NCI-H187 treated with DMSO at 0.1 percent for 48 hours (cell line): ENCODE measurements at places on chromosomes 5 and 9.

- no peak for DNase-seq
Measured at GRCh38 chr9:8890695-8891094, 1091.1 kb upstream of the DMAC1 start.

DNA sequence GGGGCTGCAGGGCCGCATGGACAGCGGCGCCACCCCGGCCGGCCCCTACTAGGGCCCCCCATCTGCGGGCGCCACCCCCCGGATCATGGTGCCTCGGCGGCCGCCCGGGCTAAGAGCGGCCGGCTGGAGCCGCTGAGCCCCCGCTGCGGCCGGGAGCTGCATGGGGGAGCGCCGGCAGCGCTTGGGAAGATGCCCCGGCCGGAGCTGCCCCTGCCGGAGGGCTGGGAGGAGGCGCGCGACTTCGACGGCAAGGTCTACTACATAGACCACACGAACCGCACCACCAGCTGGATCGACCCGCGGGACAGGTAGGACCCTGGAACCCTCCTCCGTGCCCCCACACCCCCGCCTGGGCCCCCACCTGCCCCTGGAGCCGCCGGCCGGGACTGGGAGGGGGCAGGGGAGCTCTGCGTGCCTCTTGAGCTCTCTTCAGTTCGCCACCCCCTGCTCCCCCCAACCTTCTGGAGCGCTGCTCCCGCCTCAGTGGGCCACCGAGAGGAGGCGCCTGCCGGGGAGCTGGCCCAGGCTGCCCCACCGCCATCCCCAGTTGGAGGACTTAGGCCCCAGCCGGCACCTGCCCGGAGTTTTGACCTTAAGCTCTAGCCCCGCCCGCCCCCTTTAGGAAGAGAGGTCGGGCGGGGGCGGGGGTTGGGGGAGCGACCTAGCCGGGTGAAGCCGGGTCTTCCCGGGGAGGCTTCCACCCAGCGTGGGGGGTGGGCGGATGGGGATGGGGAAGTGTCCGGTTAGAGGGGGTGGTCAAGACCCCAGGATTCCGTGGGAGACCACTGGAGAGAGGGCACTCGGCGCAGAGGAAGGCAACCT, 730 bp downstream of the WWC1 start:
- DNase-seq: no peak

GRCh38 chr9:133875131-133875530, 117.0 kb downstream of the VAV2 start:
- no peak for DNase-seq

DNA sequence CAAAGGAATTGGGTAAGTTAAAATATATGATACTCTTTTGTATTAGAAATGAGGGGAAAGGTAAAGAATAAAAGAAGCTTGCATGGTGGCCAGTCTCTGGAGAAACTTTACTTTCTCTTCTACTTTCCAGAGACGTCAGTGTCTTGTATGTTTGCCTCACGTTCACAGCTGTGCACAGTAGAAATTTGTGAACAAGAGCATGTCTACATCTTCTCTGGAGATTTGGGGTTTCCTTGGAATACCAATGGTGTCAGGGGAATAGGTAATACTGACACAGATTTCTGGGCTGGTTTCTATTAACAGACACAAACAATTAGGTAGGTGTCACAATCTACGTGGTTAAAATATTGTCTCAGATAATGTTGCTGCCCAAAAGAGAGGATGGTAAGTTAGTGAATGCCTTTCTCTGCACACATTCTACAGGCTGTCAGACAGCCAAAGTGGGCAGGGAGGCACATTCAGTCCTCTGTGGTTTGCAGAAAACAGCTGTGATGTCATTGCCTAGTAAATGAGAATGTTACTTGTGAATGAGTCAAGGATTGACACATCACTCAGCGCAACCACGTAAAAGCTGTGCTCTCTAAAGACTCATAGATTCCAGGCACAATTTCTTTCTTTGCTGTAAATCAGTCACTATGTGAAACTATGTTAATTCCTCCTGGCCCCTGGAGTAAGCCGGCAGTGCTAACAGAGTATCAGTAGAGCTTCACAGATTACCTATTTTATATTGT, 397.1 kb downstream of the MAN2A1 start:
- no peak for DNase-seq

DNA sequence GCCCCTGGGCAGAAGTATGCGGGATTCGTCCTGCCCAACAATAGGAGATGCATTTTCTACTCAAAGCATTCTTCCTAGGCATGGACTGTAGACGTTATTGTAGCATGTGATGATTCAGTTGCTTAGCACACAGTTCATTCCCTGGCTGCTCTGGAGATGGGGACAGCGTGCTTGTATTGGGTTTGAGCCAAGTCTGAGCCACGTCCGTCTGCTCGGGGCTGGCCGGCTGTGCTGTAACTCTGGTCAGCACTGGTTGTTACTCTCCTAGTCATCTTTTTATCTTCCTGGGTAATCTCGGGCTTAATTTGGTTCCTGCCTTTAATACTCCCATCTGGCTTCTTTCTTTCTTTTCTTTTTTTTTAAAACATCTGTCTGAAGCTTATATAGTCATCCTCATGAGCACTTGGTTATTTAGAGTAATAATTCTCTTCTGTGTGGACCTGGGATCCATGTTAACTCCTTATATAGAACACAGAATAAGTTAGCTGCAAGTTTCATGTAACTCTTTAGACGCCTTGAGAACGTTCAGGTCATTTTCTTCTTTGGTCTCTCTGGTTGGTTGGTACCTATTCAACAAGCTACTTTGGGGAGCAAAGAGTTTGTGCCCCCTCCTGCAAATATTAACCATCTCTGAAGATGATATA, 118.8 kb upstream of the RPS23 start:
- DNase-seq: no peak

- no peak for DNase-seq
Measured at GRCh38 chr5:173395257-173395932, 67.2 kb upstream of the STC2 start.

- no peak for DNase-seq
Measured at GRCh38 chr5:1753490-1753889, 46.1 kb downstream of the MRPL36 start.

DNA sequence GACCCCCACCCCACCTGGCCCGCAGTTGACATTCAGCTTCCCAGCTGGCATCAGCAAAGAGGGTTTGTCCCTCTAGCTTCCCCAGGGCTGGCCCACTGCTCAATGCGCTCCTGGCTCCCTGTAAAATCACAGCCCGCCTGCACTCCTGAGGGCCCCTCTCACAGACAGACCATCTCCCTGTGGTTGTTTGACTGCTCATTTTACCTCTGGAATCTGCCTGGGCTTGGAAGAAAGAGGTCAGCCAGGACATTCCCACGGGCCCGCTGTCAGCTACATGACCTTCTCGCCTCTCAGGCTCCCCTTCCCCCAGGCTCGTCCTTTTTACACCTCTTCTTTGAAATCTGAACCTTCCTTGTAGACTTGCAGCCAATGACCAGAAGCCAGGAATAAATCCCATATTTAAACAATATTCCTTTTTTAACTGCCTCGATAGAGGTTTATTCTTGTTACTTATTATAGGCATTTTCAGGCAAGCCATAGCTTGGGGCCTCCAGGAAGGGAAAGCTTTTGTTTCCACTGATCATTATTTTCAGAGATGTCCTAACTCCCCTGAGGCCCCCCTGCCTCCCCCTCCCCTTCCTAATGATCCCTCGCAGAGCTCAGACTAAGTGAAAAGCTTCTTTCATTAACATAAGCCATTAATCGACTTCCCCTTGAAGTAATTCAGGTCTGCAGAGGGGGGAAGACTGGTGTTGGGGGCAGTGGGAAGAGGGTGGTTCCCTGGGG, 76.3 kb upstream of the IQGAP2 start:
- DNase-seq: no peak

GRCh38 chr5:75654693-75655295, 43.5 kb downstream of the ANKDD1B start:
- DNase-seq: no peak

- DNase-seq: no peak
Measured at GRCh38 chr5:148899993-148900392, 73.6 kb downstream of the ADRB2 start.

- DNase-seq: no peak
Measured at GRCh38 chr9:80885894-80886293, 803.5 kb downstream of the TLE1 start.

DNA sequence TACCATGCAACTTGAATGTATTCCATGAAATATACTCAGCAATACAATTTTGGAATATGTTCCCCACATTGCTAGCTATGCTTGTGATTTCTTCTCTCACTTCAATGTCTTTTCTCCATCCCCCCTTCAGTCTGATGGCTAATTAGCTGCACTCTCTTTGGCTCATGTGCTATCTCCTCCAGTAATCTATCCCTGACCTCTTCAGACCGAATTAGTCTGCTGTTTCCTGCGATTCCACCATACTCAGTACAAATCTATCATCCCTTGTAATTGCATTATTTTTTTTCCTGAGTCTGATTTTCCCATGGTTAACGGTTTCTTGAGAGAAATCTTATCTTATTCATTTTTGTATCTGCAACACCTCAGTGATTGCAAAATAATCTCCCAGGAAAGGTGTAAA, 360.7 kb upstream of the CDH10 start:
- DNase-seq: no peak

GRCh38 chr9:133700819-133701320, 37.3 kb downstream of the SARDH start:
- DNase-seq: no peak

- DNase-seq: no peak
Measured at GRCh38 chr9:75866273-75866871, 24.1 kb upstream of the PCSK5 start.

GRCh38 chr9:33443047-33443446, 4.3 kb downstream of the AQP3 start:
- no peak for DNase-seq

DNA sequence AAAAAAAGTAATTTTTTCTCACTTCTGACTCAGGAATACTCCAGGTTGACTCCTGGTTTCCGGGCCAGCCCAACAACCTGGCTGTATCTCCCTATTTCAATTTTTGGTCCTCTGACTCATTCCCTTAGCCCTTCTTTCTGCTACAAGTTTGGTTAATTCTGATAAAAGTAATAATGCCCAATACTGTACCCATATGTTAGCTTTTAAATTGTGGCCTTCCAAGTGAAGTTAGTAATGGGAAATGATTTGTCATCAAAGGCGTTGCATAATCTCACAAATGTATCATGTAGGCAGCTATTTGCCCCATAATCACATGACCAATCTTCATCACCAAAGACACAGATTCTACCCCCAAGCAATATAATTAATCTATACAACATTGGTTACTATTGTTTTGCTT, 31.1 kb upstream of the BNC2 start:
- no peak for DNase-seq

DNA sequence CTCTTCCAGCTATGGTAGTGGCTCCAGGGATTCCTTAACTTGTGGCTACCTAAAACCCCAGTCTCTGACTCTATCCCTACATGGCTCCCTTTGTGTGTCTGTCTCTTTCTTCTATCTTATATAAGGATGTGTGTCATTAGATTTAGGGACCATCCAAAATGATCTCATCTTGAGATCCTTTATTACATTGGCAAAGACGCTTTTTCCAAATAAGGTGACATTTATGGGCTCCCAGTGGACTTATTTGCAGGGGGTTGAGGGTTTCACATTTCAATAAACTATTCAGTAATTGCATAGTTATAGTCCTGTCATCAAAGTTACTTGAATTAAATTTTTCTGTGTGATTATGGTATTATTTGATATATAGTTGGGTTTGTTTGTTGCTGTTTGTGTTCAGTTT, 59.2 kb downstream of the NIPBL start:
- DNase-seq: no peak

DNA sequence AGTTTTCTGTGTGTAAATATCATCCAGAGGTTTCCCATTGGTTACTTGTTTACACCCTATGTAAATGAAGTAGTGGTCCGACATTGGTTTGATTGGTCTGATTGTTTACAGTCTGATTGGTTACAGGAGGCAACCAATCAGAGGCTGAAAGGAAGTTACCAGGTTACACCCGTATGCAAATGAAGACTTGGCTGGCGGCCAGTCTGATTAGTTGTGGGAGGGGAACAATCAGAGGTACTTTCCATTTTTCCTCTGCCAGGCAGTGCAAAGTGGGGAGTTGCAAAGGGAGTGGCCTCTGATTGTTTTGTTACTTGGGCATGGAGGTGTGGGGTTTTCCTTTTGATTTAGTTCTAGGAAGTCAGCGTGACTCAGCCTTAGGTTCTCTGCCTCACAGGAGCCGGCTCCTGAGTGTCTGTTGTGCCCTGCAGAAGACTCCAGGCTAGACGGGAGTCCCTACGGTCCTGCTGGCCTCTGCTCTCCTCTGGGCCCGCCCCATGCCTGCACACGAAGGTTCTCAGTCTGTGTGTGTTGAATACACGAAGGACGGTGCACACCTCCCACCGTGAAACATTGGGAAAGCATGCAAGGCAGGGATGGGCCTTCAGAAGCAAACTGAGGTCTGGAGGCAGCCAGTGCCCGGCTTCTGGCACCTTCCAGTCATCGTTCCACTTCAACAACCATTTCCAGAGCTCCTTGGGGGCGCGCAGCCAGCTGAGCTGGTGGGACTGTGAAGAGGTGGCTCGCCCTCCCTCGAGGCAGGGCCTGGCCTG, 42.9 kb downstream of the OLFM1 start:
- DNase-seq: no peak

- DNase-seq: no peak
Measured at GRCh38 chr5:127865273-127865672, 162.1 kb downstream of the CCDC192 start.

GRCh38 chr5:113302120-113302519, 132.7 kb downstream of the TSSK1B start:
- DNase-seq: no peak

DNA sequence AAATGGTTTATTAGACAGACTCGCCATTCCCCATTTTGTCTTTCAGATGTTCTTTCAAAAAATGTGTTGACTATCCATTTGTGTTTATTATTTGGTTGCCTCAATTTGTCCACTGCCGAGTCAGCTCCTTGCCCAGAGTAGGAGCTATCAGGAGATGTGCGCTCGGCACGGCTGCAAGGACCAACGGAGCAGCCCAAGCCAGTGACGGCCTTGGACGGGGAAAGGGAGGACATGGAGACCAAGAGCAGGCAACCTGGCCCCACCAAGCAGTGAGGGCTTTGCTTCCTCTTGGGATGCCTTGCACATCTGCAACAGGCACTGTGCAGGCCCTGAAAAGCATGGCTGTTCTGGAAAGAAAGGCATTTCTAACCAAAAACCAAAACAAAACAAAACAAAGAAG, 69.8 kb downstream of the DEPDC1B start:
- no peak for DNase-seq

DNA sequence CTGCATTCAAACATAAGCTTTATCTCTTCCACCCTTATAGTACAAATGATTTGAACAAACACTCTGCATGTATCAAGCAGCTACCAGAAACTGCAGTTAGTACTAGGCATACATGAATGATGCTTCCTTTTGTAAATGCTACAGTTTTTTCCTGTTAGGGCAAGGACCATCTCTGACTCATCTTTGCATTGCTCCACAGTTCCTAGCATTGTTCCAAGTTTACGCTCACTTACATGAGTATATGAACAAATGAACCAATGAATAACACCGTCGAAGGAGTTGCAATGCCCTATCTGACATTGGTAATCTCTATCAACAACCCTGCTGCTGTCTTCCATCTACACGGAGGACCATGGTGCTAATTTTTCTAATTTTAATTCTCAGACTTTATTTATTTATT, 2.1 kb upstream of the ALDH7A1 start:
- no peak for DNase-seq

- DNase-seq: no peak
Measured at GRCh38 chr5:75054134-75054930, 2.0 kb upstream of the GCNT4 start.

- DNase-seq: no peak
Measured at GRCh38 chr9:88075966-88076285, 62.3 kb downstream of the SPATA31C2 start.

GRCh38 chr9:131500377-131500776, 2.3 kb upstream of the POMT1 start:
- no peak for DNase-seq
